ENCODE measurements at places on chromosomes 3 and 15.
A peak's percentile ranks its signal among the peaks of the same experiment; 100 is the strongest.

DNA sequence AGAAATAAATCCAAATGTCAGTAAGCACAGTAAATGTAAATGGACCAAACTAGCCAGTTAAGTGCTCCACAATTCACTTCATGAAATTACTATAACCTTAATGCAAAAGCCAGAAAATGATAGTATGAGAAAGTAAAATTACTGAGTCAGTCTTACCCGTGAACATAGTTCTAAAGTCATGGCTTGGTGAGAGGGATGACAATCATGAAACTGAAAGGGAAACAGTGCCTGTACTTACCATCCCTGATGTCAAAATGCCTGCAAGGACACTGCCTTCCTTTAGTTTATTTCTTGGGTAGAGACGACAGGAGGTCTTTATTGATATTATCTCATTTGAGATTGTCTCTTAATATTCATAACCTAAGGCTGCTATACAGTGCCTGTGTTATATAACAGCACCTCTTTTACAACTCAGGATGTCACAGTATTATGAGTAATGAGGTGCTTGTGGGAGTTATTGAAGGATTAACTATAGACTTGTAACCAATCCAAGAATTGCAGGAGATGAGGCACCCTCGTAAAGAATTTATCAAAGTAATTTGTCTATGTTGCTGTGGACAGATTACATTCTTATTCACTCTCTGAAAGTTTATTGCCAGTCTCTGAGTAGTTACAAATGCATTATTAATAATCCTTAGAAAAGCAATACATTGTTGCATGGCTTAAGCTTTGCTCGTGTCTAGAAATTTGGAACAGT lies 142.9 kb upstream of the BFSP2 start:
- no peak for DNase-seq

DNA sequence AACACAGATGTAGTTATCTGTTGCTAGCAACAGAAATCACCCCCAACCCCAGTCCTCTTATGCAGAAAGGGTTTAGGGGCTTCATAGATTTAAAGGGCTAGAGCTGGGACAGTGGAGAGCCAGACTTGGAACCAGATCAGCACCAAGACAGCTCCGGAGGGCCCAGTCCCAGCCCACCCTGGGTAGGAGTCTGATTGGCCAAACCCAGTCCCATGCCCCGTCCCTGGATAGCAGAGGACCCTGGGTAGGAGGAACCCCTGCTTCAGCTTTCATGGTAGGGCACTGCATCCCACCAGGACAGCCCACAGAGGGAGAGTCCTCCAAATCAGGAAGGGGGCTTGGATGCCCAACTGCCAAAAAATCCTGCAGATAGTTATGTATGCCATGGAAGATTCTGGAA lies 103.0 kb downstream of the CORO2B start:
- DNase-seq = no peak

GRCh38 chr3:170608475-170608874 lies 22.6 kb upstream of the SLC7A14 start:
- no peak for DNase-seq

DNA sequence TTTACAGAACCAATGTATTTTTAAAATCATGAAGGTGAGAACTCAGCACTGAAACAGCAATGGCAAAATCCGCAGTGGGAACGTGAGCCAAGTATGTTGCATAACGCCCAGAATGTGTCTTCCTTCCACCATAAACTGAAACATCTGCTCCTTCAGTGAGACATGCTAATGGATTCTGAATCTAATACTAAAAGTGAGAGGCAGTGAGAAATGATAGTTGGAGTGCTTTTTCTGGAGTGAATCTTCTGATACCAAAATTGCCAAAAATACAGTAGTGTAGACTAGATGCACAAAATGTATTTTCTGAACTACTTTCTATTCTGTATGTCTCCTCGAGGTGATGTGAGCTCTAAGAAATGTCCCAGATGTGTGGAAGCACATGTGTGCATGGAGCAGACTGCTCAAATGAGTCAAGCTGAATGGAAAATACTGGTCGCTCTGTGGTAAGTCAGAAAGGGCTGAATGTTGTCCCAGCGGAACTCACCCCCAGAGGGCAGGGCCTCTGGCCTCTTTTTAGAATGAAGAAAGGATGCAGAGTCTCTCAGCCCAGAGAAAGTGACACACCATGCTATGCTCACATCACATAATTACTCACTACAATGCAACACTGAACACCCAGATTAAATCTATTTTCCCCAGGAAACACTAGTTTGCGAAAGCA lies 73.0 kb downstream of the ATP10A start:
- DNase-seq = no peak

DNA sequence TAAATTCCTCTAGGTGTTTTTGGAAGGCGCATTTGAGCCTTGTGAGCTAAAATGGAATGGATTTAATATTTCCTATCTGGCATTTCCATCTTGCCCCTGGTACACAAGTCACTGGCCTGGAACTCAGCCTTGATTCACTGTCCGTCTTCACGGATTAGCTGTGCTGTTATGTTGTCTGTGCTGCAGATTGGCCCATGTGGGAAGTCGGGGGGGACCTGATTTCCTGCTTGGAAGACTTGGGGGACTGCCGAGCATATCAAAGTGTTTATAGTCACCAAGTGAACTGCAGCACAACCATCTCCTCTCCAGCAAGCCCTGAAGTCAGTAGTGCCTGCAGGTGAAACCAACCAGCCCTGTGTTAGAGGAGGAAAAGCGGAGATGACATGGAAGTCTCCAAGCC lies 12.2 kb downstream of the GHRL start:
- no peak for DNase-seq

GRCh38 chr15:93274257-93274656 lies 185.2 kb upstream of the RGMA start:
- DNase-seq = no peak

- no peak for DNase-seq
Measured at GRCh38 chr3:146889626-146890025, 284.5 kb upstream of the PLSCR5 start.

GRCh38 chr15:67172172-67172571 lies 82.3 kb downstream of the AAGAB start:
- DNase-seq = no peak

GRCh38 chr3:184766555-184767261 lies 45.3 kb upstream of the VPS8 start:
- no peak for DNase-seq

- DNase-seq = no peak
Measured at GRCh38 chr15:60392986-60393790, 4.6 kb downstream of the ANXA2 start.

- DNase-seq = no peak
Measured at GRCh38 chr3:138202945-138203701, 16.0 kb downstream of the ARMC8 start.

- no peak for DNase-seq
Measured at GRCh38 chr15:93028632-93029213, 60.3 kb downstream of the RGMA start.

- DNase-seq = no peak
Measured at GRCh38 chr3:177286034-177286433, 88.8 kb upstream of the TBL1XR1 start.

DNA sequence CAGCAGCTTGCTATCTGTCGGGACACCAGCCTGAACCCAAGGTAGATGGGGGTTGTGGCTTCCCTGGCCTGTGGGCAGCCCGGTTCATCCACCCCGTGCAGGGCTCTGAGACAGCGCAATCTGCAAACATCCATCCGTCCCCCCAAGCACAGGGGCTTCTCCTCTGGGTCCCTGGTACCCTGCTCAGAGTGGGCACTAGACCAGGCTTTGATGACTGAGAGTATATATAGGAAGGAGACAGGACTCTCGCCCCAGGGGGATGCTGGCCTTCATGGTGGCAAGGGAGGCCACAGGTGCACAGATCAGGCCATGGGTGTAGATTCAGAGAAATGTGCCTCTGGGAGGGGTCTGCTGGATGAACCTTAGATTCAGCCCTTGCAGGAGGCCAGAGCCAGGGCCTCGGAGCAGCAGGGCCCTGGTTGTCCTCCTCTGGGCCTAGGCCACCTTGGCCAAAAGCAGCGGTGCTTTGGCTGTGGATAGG lies 40.3 kb downstream of the CFAP100 start:
- DNase-seq = no peak

DNA sequence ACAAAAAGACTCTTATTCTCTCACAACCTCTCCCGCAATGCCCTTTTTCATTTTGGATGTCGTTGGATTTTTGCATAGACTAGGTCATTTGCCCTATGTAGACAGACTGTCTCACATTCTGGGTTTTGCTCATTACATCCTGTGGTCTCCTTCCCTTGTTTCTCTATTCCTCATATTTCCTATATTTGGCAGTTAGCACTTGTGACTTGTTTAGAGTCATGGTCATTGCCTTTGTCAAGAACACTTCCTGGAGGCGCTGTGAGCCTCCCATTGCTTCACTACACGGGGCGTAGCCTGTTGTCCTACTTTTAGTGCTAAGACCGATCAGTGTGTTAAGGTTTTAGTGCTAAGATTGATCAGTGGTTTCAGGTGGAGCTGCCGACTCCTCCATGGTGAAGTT lies 16.1 kb upstream of the TATDN2 start:
- DNase-seq = no peak

DNA sequence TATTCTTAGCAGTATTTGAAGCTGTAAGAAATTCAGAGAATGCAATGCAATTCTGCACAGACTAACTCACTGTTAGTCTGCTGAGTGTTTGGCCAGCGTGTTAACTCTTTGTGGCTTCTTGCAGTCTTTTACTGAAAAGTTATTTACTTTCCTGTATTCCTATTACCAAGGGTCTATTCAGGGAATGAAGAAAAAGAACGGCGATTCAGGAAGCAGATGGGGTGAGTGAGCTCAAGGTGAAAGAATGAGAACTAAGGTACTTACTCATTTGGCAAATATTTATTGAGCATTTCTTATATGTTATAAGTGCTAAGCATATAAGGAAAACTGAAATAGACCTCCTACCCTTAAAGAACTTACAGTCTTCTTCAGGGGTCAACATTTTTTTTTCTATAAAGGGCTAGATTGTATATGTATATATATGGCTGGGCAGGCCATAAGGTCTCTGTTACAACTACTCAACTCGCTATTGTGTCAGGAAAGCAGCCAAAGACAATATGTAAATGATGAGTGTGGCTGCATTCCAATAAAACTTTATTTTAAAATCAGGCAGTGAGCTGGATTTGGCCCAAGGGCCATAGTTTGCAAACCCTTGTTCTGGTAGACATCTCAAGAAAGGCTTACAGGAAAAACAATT lies 271.9 kb upstream of the GADL1 start:
- DNase-seq = no peak

- DNase-seq = peak; percentile 2
Measured at GRCh38 chr3:136250903-136251460, 842 bp downstream of the PCCB start.

- no peak for DNase-seq
Measured at GRCh38 chr3:52600258-52600657, 63.9 kb downstream of the UQCC5 start.

Measured in activated CD4-positive, alpha-beta T cell treated with anti-CD3 and anti-CD28 coated beads, Interleukin-2, amount 50 U/mL, for 1 hour (primary cell).